ENCODE measurements at places on chromosomes 4 and X.

DNA sequence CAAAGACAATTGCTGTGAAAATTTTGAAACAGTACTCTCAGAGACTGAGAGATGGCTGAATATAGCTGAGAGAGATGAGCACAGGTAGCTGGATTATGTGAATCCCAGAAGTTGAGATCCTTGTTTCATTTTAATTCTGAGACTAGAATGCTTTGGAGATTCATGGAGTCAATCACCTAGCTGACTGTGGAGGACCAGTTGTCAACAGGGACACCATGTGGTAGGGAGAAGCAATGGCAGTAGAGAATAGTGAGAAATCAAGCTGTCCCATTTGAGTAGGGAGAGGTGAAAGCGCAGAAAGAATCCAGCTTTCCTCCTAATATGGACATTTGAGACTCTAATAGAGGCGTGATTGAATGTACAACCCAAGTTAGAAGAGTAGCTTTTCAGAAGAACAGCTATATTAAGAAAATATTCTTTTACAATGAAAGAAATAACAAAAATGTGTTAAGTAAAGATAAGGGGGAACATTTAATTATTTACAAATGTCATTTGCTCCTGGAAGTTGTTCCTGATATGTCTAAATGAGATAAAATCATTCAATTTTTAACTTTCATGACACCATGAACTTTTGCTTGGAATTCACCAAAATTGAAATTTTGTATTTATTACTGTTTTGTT is 30.3 kb upstream of the GLRB start:
- DNase-seq, result peak; percentile 21

DNA sequence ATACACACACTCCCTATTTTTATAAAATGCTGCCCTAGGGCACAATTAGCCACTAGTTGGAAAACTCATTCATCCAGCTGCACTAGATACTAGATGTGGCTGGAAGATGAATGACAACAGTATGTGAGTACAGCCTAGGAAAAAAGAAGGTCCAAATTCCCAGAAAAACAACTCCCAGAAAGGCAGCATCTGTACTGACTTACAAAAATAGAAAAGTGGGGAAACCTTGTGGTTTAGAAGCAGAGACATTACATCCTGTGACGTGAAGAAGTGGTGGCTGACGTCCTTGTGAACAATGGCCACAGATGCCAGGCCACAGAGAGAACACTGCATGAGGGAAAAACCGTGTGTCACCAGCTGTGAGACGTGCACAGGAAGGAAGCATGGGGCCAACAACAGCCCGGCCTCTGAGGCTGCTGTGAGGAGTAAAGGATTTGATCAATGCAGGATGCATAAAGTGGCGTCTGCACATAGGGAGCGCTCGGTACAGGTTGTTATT is 81.2 kb downstream of the SPRY1 start:
- DNase-seq, result no peak

- DNase-seq, result no peak
These were observed 7.6 kb downstream of the DGKQ start for GRCh38 chr4:965766-966134.

GRCh38 chrX:25003066-25003849 is 12.5 kb downstream of the ARX start:
- DNase-seq, result no peak
